NCI-H1436 treated with DMSO at 0.1 percent for 48 hours (cell line): ENCODE measurements at places on chromosomes 7 and 10.

- no peak for DNase-seq
Measured at GRCh38 chr7:130380861-130381455, 664 bp downstream of the CPA1 start.

GRCh38 chr7:150744041-150744656 lies 6.9 kb downstream of the GIMAP5 start:
- no peak for DNase-seq

GRCh38 chr10:2282202-2282601 lies 544.9 kb upstream of the ADARB2 start:
- DNase-seq: peak; percentile 21

DNA sequence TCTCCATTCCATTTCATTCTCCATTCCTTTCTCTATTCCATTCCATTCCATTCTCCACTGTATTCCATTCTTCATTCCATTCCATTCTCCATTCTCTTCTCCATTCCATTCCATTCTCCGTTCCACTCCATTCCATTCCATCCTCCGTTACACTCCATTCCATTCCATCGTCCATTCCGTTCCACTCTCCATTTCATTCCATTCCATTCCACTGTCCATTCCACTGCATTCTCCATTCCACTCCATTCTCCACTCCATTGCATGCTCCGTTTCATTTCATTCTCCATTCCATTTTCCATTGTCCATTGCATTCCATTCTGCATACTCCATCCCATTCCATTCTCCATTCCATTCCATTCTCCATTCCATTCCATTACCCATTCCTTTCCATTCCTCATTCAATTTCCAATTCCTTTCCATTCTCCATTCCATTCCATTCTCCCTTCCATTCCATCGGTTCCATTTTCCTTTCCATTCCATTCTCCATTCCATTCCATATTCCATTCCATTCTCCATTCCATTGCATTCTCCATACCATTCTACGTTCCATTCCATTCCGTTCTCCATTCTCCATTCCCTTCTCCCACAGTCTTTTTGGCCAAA lies 78.3 kb downstream of the NSUN6 start:
- DNase-seq: no peak

- DNase-seq: no peak
Measured at GRCh38 chr7:136637813-136638212, 230.6 kb upstream of the CHRM2 start.

- DNase-seq: no peak
Measured at GRCh38 chr10:7410301-7410861, 453 bp downstream of the SFMBT2 start.

- DNase-seq: no peak
Measured at GRCh38 chr7:68103319-68103718, 1106.7 kb downstream of the TYW1 start.

DNA sequence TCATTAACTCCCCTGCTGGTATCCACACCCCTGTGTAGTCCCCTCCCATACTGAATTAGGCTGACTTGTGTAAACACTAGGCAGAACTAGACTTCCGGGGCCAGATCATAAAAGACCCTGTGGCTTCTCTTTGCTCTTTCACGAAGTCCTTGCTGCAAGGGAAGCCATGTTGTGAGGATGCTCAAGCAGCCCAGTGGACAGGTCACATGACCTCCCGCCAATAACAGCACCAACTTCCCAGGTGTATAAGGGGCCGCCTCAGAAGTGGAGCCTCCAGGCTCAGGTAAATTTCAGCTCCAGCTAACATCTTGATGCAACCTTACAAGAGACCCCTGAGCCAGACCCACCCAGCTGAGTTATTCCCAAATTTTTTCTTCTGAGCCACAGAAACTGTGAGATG lies 11.3 kb upstream of the FOXK1 start:
- DNase-seq: no peak

DNA sequence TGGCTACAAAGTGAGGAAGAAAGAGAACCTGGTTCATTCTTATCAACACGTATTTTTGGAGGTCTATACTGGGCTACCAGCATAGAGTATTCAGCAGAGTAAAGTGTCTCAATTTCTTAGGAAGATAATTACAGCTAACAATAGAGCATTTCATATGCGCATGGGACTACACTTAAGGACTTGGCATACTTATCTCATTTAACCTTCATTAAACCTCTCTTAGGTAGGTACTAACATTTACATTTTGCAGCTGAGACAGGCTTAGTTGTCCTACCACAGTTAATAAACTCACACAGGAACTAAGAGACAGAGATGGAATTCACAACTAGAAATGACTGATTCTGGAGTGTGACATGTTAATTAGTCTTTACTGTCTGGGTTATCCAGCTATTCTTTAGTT lies 66.6 kb downstream of the NRBF2 start:
- DNase-seq: no peak

DNA sequence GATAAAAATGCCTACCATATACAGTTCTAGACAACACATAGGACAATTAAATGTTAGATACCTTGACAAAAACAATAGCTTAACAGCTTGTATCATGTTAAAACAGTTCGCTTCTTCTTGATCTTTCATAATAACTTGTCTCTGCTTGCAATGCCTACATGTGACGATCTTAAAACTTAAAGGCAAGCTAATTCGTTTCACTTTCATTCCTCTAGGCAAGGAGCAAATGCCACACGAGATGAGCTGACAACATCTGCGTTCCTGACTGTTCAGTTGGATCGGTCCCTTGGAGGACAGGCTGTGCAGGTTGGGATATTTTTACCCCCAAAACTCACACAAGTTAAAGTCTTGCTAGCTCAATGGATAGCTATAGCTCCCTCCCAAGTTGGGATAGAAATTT lies 51.6 kb upstream of the ARL4A start:
- no peak for DNase-seq

DNA sequence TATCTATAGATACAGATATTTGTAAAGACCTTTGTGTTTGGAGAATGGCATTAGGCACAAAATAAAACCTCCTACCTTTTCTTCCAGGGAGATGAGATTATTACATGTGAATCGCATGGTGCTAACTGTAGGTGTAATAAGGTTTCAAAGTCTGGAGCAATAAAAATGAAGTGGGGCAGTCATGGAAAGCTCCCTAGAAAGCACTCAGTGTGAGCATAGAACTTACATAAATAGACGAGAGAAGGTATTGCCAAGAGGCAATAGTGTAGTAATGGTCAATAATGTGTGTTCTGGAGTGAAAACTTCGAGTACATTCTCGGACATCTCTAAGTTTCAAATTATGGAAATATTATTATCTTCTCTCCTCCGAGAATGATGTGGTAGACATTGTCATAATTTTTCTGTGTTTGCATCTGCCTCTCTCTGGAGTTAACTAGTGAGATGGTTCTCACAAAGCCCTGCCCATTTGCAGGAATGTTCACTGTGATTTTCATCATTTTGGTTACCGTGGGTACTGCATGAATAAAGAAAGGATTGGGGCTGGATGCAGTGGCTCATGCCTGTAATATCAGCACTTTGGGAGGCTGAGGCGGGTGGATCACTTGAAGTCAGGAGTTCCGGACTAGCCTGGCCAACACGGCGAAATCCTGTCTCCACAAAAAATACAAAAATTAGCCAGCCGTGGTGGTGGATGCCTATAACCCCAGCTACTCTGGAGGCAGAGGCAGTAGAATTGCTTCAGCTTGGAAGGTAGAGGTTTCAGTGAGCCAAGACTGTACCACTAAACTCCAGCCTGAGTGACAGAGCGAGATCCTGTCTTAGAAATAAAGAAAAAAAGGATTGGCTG lies 10.6 kb downstream of the VIM start:
- no peak for DNase-seq

DNA sequence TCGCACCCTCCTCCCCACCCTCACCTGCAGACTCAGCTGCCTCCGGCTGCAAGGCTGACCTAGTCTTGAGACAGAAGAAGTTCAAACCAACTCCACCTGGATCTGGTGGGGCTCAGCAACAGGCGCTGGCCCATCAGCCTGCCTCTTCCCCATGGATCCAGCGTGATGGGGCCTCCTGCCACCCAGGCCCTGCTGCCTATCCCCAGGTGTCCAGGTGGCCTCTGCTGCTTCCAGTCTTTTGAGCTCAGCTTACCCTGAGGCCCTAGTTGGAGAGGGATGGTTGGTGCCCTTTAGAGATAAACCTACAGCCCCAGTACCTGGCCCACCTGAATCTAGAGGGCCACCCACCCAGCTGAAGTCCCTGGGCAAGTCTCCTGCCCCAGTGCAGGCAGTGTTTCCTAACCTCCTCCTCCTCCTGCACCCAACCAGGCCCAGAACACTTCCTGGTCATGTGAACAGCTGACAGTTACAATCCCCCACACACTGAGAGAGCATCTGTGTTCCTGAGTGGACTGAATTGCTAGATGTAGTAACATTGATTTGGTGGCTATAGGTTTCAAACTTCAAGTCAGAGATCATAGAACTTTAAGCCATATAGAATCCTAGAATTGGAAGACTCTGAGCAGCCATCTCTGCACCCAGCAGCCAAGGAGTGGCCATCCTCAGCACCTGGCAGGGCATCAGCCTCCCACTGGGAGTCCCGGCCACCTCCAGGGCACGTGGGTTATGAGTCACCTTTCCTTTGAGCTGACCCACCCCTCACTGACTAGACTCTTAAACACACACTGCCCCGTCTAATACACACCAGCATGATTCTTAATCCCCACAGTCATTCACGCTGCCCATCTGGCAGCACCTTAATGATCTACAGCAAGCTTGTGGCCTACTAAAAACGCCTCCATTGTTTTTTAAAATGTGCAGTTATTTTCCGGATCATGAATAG lies 51.9 kb downstream of the ALOX5 start:
- no peak for DNase-seq

- DNase-seq: no peak
Measured at GRCh38 chr7:112550468-112551060, 69.8 kb downstream of the LSMEM1 start.

- no peak for DNase-seq
Measured at GRCh38 chr10:48274636-48275035, at the start of gene FRMPD2. Gene FRMPD2 (minus strand): TSS chr10:48274696. CDS start chr10:48274567, 129 bp downstream.

GRCh38 chr7:107563081-107563774 lies 492 bp downstream of the COG5 start:
- no peak for DNase-seq

- peak; percentile 75 for DNase-seq
Measured at GRCh38 chr10:132163278-132163765, 23.4 kb upstream of the DPYSL4 start.

GRCh38 chr7:31855530-31855929 lies 168.5 kb downstream of the PPP1R17 start:
- no peak for DNase-seq

- DNase-seq: no peak
Measured at GRCh38 chr7:36723951-36724664, at the start of gene AOAH. Gene AOAH (minus strand): TSS chr7:36724494. CDS start chr7:36724148, 346 bp downstream.

DNA sequence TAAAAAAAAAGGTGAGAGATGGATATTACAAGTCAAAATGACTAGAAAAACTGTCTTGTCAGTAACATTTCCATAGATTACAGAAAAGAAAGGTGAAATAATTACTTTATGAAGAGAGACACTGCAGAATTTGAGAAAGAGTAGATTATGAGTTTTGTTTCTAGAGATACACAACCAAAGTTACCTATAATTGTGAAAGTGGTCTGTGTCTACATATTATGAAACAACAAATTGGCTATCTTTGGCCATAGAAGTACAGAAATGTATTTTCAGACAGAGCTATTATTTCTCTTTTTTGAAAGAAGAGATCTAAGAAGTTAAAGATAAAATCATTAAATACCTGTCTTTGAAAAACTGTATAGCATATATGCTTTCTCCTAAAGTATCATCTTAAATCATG lies 30.1 kb downstream of the KCND2 start:
- DNase-seq: no peak

DNA sequence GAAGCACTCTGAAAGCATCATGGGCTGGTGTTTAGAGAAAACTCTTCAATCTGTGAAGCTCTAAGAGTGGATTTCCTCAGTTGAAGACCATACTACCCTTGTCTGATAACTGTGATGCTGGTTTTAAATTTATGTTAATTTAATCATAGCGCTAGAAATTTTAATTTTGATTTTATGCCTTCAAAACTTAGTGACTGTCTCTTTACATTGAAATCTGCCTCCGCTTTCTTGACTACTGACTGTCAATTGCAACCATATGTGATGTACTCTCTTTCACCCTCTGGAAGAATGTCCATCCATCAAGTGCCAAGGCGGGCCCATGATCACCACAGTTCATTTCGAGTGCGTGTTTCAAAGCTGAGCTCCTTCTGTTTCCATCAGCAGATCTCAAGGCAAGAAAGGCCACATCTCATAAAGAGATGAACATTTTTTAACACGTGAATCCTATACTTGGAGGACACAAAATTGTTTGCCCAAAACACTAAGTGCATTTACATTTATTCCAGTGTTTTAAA lies 147.1 kb downstream of the ITGA8 start:
- DNase-seq: no peak

DNA sequence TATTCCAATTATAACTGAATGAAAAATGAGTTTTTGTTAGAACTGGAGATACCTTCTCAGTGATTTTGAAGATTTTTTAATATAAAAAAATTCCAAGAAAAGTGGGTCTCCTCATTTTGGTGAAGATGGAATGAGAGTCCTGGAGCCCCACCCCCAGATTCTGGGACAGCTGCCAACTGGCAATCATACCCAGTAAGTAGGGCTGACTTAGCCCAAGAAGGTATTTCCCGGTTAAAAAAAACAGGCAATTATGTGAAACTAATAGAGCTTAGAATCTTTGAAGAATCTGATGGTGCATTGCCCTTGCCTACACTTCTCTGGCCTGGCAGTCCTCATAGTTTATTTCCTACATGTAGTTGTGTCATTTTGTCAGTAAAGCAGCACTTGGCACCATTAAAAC lies 52.8 kb upstream of the VWDE start:
- DNase-seq: no peak

GRCh38 chr10:91103384-91104192 lies 116.9 kb upstream of the PCGF5 start:
- no peak for DNase-seq

GRCh38 chr7:6182993-6183392 lies 89.4 kb downstream of the CYTH3 start:
- no peak for DNase-seq

- DNase-seq: no peak
Measured at GRCh38 chr10:110764793-110765512, 106.8 kb upstream of the PDCD4 start.

- no peak for DNase-seq
Measured at GRCh38 chr10:32234471-32234870, 112.5 kb downstream of the EPC1 start.

GRCh38 chr7:39987641-39988347 lies 37.7 kb downstream of the CDK13 start:
- no peak for DNase-seq

DNA sequence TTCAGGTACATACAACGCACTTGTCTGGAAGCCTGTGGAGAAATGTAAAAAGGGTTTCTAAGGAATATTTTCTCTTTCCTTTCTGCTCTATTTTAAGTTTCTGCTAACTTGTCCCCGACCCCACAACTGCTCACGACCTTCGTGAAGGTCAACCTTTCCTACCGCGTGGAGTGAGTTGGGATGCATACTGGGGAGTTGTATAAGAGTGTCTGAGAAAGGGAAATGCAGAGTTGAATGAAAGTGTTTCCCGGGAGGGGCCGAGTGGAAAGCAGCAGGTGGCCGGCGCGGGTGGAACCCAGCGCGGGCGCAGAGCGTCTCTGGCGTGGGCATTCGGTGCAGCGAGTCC lies 17.9 kb upstream of the ACBD5 start:
- no peak for DNase-seq
